NCI-H226 (cell line): ENCODE measurements at places on chromosomes 7 and 10.

- DNase-seq = no peak
These were observed 1325.5 kb downstream of the XPNPEP1 start for GRCh38 chr10:108597657-108598319.

DNA sequence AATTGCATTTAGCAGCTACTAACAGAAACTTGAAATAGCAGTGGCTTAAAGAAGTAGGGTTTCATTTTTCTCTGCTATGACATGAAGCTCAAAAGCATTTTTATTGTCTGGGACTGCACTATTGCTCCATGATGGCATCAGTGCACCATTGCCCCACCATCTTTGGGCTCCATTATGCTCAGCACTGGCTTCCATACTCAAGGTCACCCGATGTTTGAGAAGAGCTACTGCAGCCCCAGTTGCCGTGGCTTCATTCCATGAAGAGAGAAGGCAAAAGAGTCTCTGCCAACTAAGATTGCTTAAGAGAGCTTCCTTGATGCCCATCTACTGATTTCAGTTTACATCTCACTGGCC, 192.2 kb upstream of the LRGUK start:
- peak; percentile 5 for DNase-seq

DNA sequence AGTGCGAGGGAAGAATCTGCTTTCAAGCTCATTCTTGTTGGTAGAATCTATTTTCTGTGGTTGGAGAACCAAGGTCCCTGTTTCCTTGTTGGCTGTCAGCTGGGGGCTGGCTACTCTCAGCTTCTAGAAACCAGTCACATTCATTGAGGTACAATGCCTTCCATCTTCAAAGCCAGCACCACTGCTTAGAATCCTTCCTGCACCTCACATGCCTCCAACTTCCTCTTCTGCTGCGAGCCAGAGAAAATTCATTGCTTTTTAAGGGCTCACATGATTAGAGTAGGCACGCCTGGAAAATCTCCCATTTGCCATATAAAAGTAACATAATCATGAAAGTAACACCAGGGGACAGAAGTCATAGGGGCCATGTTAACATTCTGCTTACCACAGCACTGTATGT, 28.7 kb downstream of the TES start:
- DNase-seq = no peak

DNA sequence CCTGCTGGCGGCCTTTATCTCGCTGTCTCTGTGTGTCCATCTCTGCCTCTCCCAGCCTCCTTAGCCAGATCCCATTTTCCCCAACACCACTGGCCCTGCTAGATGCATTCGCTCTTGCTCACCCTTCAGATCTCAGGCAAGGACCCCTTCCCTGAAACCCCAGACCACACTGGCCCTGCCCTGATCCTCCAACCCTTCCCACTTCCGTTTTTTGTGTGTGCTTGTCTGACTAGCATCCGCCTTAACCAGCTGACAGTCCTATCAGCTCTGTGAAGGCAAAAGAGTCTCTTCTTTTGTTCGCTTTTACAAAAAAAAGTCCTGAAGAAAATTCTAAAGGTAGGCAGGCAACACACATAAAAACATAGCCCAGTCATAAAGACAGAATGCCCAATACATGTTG, 28.7 kb downstream of the CHST15 start:
- DNase-seq = no peak

DNA sequence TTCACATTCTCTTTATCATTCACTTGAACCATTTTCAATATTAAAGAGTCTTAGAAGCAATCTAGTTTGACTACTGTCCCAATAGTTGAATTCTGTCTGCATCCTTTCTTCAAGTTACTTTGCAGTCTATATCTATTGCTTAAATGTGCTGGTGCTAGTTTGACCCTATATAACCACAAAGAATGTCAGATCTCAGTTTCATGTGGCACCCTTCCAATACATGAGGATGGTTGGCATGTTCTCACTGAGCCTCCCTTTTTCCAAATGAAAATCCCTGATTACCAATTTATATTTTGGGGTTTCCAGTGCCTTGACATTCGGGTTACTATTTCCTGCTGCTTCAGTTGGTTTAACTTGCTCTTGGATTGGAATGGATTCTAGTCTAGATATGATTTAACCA, 292.7 kb downstream of the EXOC4 start:
- DNase-seq = peak; percentile 74

DNA sequence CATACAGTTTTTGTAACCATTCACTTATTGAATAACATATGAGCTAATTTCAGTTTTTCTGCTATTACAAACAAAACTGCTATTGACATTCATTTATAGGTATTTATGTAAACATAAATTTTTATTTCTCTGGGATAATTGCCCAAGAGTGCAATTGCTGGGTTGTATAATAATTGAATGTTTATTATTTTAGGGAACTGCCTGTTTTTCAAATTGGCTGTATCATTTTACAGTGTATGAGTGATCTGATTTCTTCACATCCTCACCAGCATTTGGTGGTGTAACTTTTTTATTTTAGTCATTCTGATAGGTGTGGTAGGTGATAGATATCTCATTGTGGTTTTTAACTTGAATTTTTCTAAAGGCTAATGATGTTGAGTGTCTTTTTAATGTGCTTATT, 26.4 kb downstream of the KIF11 start:
- no peak for DNase-seq

DNA sequence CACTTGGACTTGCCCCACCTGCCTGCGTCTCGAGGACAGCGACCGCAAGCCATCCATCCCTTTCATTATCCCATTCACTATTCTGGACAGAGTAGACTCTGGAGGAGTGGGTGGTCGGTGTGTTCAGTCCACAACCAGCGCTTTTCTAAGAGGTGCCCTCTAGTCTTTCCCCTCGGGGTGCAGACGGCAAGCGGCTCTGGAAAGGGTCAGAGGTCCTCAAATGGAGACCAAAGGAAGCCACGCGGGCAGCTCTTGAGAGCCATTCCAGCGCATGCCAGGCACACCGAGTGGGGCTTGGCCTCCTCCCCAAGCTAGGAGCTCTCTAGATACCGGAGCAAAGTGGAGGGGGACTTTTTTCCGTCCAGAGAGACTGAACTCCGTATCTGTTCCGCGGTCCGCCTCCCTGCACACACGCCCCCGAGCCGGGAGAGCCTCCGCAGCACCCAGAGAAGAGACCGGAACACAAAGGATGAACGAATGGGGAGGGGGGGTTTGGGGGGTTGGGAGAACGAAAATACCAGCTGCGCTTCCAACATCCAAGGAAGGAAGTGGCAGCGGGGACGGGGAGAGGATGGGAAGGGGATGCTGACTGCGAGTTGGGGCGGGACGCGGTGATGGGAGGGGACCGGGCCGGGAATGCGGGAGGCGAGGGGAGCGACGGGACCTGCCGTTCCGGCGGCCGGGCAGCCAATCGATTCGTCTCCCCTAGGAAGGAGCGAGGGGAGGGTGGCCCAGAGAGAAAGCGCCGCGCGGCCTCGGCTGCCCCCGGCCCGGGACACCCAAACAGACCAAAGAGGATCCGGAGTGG, 515 bp downstream of the GSDME start:
- peak; percentile 96 for DNase-seq

DNA sequence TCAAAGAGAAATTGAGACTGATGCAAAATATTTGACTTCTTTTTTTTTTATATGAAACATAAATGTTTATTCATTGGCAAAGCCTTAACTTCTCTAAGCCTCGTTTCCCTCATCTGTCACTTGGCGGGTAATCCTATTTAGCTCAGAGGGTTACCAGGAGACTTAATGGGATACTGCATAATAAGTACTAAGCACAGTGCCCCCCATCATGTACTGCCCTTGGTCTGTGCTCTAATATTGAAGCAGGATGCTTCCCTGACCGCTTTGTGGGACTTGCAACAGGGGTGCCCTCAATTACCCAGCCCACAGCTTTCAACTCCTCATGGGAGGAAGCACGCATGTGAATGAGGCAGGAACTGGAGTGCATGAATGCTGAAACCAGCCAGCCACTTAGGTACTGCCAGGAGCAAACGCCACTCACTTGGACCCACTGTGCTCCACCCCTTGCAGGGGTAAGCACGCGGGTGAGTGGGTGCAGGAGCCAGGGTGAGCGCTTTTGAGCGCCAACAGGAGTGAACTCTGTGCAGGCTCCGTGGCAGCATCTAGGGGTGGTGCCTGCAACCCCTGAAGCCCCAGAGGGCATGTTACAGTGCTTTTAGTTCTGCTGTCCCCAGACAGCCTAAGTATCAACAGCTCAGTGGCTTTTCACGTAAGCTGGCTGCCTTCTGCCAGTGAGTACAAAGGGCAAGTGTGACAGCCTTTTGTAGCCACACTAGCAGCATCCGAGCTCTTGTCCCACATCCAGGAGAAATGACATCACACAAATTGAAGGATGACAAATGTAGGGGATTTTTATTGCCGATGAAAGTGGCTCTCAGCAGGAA, 209.8 kb upstream of the C7orf33 start:
- no peak for DNase-seq

- no peak for DNase-seq
These were observed 91.2 kb downstream of the FAM13C start for GRCh38 chr10:59271160-59271559.

- no peak for DNase-seq
These were observed 188.8 kb downstream of the GFRA1 start for GRCh38 chr10:116084161-116084560.

- DNase-seq = no peak
These were observed 1.5 kb downstream of the BZW2 start for GRCh38 chr7:16647435-16647960.

GRCh38 chr7:1523844-1524243, 6.7 kb upstream of the MAFK start:
- no peak for DNase-seq

DNA sequence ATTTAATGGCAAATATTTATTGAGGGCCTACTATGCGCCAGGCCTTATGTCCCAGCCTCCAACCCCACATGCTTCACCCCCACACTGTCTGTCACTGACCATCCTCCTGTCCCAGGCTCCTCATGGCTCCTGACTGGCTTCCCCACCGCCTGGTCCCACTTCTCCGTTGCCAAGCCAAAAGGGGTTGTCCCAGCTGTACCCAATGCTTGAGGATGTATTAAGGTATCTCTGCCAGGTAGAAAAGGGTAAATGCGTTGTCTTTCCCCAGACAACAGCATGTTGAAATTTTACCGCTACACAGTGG, 168.8 kb upstream of the FRMD4A start:
- no peak for DNase-seq

DNA sequence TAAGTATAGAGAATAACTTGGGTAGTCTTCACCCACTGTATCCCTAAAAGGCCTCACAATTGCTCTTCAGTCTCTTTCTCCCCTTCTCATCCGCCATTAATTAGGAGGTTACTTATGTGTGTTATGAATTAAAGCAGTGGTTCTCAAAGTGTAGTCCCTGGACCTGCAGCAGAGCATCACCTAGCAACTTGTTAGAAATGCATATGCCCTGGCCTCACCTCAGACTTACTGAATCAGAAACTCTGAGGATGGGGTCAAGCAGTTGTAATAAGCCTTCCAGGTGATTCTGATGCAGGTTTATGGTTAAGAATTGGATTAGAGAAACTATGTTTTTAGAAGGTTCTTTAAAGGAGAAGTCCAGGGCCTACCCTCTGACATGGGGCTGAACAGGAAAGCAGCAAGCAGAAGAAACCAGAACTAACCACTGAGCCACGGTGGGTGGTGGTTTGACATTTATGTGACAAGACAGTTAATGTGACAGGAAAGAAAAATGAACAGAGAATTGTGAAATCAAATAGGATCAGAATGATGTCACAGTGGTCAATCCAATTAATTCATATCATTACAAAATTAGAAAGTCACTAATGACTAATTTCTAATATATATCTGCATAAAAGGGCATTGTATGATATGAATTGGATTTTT, 37.6 kb downstream of the ENTPD1 start:
- DNase-seq = no peak

DNA sequence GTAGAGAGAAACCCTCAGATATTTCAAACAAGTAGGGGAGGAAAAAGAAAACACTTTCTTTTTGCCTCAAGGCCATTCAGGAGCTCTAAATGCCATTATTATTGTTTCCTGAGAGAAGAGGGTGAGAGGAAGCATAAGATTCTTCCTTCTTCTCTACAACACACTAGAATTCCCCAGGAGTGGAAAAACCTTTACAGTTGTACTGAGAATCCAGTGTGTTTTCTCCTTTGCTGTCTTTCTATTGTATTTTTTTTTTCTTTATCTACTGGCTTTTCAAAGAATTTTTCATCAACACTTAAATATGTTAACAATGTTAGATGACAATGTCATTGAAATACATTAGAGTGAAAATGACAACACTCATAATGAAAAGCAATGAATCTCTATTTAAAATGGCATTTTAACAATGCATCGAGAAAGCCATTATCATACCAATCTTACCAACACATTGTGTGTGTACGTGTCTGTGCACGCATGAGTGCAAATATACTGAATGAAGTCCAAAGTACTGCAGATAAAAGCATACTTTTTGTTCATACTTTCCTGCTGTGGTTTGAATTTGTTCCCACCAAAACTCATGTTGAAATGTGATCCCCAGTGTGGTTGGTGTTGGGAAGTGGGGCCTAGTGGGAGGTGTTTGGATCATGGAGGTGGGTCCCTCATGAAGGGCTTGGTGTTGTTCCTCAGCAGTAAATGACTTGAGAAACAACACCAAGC, 24.2 kb upstream of the MACC1 start:
- DNase-seq = peak; percentile 44

DNA sequence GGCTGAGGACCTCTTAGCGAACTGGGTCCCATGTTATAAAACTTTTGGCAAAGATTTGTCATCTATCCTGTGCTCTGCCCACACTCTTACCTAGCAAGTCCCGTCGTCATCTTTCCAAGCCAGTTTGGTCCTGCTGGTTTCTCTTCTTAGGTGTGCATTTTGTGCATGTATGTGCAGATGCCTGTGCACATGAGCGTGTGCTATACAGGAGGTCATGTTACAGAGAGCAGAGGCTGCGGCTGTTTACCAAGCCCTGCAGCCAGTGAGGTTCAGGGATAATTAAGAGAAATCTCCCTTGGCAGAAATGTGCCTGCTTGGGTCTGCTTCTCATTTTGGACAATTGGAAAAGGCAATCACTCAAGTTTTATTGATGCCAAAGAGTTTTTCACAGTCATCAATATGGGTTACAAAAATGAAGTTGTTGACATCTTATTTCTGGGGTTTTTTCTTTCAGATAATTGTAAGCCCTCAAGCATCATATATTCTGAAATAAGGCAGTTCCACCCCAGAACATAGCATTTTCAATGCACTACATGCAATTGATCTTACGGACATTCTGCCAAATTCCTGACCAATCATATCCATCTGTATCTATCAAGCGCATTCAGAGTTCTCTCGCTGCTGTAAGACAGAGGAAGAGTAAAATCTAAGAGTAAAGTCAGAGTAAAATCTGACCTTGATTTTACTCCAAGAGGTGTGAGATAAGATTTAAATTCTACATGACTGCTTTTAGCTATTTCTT, 361.4 kb upstream of the ZNF32 start:
- DNase-seq = no peak

GRCh38 chr7:362402-363096, 72.6 kb downstream of the FOXL3 start:
- no peak for DNase-seq
